ENCODE measurements at places on chromosomes 6 and 20.

DNA sequence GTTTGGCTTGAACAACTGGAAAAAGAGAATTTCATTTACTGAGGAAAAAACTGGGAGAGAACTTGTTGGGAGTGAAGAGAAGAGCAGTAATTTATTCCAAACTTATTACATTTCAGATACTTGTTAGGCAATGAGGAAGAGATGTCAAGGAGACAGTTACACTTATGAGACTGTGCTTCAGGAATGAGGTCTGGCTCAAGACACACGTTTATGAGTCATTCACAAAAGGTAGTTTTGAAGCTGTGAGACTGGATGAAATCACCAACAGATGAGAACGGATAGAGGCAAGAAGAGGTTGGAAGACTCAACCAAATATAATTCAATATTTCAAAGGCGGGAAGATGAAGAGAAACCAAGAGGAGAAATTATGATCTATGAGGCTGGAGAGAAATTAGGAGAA, 70.6 kb upstream of the DEFB112 start:
- no peak for DNase-seq

GRCh38 chr6:40579101-40579500, 8.1 kb downstream of the LRFN2 start:
- no peak for DNase-seq

DNA sequence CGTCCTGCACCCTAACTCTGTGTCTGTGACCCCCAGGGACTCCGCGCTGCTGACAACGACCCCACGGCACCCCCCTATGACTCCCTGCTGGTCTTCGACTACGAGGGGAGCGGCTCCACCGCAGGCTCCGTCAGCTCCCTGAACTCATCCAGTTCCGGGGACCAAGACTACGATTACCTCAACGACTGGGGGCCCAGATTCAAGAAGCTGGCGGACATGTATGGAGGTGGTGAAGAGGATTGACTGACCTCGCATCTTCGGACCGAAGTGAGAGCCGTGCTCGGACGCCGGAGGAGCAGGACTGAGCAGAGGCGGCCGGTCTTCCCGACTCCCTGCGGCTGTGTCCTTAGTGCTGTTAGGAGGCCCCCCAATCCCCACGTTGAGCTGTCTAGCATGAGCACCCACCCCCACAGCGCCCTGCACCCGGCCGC, 129.0 kb downstream of the TAF4 start:
- no peak for DNase-seq

- DNase-seq: no peak
Measured at GRCh38 chr20:23186808-23187207, 100.7 kb upstream of the CD93 start.

- DNase-seq: no peak
Measured at GRCh38 chr6:154705471-154706113, 27.6 kb upstream of the SCAF8 start.

GRCh38 chr20:38940644-38941043, 14.4 kb downstream of the FAM83D start:
- DNase-seq: no peak

GRCh38 chr6:101257163-101257562, 136.3 kb upstream of the GRIK2 start:
- no peak for DNase-seq

DNA sequence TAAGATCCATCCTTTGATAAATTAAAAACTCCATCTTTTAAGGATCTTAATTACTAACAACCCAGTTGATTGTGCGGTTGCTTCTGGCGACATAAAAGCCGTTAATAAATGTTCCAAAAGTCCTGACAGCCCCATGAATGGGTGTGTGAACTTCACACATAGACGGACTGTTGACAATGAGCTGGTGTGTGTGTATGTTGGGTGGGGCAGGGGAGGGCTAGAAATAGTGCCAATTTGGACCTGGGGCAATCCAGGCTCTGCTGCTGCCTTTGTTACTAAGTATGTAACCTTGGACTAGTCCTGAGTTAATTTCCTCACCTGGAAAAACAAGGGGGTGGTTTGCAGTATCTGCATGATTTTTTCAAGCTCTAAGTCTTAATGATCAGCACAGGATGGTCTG, 4.2 kb downstream of the MAS1 start:
- DNase-seq: no peak

GRCh38 chr6:31881136-31881859, 2.5 kb upstream of the SLC44A4 start:
- no peak for DNase-seq

GRCh38 chr20:5714261-5715041, 35.8 kb upstream of the SHLD1 start:
- DNase-seq: no peak
